RPMI7951 (cell line): ENCODE measurements at places on chromosomes 7 and 10. TPM values are rescaled to one million over a fixed set of nuclear protein-coding genes. Genes with fewer than 3 reads are reported as not detected.

GRCh38 chr7:100890653-100891567, 1.4 kb upstream of the UFSP1 start:
- no peak for DNase-seq

- peak; percentile 13 for DNase-seq
Observed at GRCh38 chr7:133633055-133633454, 380.2 kb downstream of the EXOC4 start.

Gene ELFN1
- total RNA-seq = 0.39 and 0.48 TPM in 2 replicates

GRCh38 chr7:66297579-66297978, 92.4 kb downstream of the TPST1 start:
- DNase-seq = peak; percentile 24

Gene SH3PXD2A
- 9.7 and 10.7 TPM in 2 replicates for total RNA-seq
